ENCODE measurements at places on chromosomes 6 and 20.

DNA sequence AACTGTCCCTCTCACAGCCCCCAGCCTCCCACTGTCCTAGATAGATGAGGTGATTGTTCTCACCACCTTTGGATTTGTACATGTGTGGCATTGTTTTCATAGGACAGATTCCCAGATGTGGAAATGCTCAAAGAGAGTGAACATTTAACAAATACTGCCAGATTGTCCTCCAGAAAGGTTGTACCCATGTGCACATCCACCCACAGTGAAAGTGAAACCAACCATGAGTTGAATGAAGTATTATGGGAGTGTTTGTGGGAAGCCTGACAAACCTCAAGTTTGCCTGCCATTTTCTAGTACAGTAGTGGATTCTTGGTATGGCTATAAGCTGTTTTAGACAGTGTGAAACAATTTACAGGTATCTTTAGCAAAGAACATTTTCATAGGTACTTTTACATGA lies 42.7 kb downstream of the ANKRD6 start:
- DNase-seq, result peak; percentile 58

- no peak for DNase-seq
Measured at GRCh38 chr6:128807577-128807976, 75.4 kb upstream of the LAMA2 start.

- DNase-seq, result no peak
Measured at GRCh38 chr6:24967211-24967610, 31.5 kb upstream of the RIPOR2 start.

DNA sequence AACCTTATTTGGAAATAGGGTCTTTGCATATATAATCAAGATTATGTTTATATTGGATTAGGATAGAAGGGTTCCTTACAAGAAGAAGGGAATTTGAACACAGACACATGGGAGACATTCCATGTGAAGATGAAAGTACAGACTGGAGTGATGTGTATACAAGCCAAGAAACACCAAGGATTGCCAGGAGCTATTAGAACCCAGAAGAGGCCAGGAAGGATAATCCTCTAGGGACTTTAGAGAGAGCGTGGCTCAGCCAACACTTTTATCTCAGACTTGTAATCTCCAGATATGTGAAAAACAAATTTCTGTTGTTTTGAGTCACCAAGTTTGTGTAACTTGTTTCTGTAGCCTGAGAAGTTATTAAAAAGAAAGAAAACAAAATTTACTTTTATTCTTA lies 1173.9 kb upstream of the CITED2 start:
- DNase-seq, result no peak

- DNase-seq, result no peak
Measured at GRCh38 chr6:25312703-25313102, 33.5 kb downstream of the CARMIL1 start.

DNA sequence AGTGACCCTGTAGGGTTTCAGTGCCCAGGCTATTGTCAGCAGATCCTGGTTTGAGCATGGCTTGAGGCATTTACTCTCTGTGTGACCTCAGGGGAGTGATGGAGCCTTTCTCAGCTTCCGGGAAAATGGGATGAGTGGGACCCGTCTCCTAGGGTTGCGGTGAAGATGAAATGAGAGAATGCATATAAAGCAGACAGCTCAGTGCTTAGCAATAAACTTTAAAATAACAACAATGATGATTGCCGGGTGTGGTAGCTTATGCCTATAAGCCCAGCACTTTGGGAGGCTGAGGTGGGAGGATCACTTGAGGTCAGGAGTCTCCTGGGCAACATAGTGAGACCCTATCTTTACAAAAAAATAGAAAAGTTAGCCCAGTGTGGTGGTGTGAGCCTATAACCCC lies 106.0 kb upstream of the MTHFD1L start:
- DNase-seq, result no peak

GRCh38 chr20:22411627-22412450 lies 172.5 kb downstream of the FOXA2 start:
- DNase-seq, result peak; percentile 46

DNA sequence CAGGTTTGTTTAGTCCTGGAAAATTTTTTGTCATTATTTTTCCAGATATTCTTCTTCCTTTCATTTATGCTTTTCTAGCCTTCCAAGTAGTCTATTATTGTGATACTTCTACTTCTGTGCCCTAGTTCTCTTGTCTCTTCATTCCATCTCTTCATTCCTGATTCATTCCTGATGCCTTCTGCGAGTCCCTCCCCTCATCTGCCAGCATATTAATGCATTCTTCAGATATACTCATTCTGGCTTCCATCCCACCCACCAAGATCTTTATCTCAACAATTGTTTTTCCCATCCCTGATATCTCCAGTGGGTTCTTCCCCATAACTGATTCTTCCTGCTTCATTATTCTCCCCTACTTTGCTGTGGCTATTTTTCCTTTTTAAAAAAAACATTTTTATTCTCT lies 35.2 kb downstream of the ALDH5A1 start:
- no peak for DNase-seq

DNA sequence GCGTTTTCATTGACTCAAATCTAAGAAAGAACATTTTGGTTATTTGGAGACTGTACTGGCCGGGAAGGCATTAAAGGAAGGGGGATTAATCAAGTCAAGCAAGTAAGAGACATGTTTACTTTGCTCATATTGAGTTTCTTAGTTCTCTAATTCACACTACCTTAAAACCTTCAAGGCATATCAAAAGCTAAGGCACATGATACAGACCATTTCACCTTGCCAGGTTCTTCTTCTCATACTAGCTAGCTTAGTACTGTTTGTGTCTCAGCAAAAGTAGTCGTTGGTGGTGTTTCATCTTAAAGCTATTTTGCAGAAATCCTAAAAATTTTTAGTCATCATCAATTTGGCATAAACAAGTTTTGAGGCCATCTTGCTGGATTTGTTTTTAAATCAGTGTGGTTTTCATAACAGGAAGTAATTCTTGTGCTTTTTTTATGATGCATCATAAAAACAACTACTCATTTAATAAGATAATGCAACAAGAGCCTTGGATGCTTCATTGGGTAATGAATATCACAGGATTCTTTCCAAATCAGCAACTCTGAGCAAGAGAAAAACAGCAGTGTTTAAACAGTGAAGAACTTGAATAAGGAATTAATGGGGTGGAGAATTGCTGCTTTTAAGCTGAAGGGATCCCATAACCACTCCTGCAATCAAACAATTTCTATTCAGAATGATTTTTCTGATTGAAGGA lies 425.3 kb downstream of the EPM2A start:
- no peak for DNase-seq

DNA sequence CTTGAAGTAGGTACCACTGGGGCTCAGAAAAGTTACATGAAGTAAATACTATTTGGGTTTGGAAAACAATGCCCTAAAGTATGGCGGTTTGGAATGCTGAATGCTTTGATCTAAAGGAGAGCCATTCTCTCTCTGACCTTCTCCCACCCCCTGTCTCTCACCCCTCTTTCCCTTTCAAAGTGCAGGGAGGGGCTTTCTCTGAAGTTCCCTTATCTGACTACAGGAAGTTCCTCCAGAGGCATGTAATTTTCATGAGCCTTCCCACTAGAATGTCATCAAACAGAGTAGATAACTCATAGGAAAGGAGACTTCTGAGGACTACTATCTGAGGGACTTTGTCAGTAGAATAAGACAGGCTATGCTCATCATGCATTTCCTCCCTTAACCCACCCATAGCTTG lies 216.7 kb upstream of the PCSK2 start:
- no peak for DNase-seq

DNA sequence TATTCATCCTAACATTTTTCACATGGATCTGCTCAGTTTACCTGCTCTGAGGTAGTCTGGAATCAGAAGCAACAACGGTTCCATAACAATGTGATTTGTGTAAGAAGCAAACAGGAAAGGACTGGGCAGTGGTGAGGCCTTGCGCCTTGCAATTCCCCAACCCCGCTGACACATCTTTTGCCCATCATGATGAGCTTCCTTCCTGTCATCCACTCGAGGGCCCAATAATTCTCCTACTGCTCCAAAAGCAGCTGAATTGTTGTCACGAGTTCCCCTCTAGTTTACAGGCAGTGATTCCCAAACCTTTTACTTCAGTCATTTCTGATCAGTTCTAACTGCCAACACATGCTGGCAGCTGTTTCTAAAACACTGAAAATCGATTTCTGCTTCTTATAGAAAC lies 22.9 kb downstream of the STX7 start:
- DNase-seq, result no peak

DNA sequence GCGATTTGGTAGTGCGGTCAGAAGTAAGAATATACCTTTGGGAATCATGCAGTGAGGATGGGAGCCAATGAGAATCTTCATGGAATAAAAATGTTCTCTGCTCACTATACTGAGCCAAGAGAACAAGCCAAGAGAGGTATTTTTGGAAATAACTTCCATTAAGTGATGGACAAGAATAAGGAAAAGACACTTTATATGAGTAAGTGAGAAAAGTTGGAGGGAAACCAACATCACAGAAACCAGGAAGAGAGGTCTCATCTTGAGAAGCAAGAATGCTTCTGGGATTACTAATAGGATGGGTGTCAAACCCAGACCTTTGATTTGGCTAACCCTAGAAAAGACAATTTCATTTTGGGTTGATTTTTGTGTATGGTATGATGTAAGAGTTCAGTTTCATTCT lies 181.2 kb upstream of the JAG1 start:
- DNase-seq, result no peak

DNA sequence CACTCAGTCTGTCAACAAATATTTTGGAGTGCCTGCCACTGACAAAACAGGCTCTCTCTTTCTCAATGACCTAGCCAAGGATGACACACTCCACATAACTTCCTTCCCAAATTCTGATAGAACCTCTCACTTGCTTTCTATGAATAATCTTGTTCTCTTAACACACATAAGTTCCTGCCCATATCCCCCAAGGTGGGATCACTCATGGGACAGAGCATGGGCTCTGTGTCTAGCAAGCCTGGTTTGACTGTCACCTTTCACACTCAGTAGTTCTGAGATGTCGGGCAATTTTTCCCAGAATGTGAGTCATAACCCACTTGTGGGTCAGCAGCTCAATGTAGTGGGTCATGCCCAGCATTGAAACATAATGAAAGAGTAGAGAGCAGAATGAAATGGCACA lies 78.1 kb downstream of the LRFN2 start:
- no peak for DNase-seq

DNA sequence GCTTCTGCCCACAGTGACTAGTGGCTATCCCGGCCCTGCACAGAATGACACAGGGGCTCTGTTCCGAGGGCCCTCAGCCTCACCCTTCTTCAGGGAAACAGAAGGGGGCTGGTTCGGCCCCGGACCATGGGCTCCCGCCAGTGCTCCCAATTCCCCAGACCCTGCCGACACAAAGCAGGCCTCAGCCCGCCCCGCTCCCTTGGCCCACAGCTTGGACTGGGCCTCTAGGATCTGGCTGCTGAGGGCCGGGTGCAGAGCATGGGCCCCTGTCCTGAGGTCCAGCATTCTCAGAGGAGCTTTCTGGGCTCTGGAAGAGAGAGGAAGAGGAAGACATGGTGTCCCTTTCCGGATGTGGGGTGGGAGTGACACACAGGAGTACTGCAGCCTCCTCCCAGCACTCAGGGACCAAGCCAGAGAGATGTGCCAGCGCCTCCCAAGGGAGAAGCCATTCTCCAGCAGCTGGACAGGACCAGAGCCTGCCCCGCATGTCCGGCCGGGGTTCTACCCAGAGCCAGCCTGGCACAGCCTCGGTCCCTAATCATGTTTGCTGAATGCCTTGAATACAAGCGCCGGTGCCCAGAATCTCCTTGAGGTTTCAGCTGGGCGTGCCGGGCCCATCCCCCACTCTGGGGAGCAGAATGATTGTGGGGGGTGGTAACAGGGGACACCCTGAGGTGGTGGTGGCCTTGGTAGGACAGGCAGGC lies 23.9 kb downstream of the C20orf203 start:
- DNase-seq, result no peak

- peak; percentile 72 for DNase-seq
Measured at GRCh38 chr6:167932468-167933276, 64.8 kb upstream of the KIF25 start.

DNA sequence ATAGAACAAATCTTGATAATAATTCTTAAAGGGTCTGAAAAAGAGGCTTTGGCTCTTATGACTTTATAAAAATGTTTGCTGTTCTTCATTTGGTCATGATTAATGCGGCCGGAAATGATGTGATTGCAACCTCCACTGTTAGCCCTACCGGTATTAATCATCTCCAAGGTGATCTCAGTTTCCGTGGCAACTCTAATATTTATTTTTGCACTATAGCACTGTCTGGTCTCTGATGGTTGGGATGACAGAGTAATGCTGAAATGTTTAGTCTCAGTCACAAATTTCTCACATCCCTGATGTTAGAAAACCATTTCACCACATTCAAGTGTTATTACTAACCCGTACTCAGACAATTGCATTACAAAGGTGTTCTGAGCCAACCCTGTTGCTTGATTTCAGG lies 87.4 kb downstream of the TMEM200A start:
- no peak for DNase-seq

DNA sequence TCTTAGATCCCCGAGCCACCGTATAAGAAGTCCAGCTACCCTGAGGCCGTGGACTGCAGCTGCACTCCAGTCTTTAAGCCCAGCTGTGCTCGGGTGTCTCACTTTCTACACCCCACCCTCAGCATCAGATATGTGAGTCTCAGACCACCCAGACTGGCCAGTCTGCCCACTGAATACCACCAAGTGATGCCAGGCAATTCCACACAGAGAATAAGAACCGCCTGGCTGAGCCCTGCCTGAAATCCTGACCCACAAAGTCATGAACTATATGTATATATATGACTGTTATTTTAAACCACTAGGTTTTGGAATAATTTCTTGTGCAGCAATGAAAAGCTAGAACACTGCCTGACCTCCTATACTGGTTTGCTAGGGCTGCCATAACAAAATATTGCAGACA lies 106.7 kb downstream of the FOXF2 start:
- DNase-seq, result no peak

DNA sequence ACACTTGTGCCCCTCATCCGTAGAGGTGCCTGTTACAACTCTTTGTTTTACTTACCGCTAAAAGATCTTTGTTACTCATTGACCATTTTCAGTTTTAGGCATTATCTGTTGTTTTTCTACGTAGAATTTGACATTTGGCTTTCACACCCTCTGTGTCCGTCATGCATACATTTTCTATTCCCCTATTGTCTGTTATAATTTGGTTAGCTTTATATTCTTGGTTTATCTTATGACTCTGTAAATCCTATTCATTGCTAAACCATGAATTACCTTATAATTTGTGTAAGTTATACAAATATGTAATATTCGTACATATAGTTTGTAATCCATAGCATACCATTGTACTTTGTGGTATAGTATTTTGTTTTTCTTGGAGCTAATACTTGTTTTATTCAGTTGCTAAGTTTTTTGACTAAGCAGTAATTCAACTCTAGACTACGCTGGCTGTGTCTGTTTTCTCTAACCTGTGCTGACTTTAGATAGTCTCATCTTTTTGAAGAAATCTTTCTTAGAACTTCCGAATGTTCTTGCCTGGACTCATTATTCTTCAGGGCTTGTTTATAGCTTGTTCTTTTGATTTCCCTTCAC lies 21.8 kb downstream of the CDC5L start:
- DNase-seq, result no peak

GRCh38 chr20:15889514-15890256 lies 683.6 kb downstream of the KIF16B start:
- DNase-seq, result no peak

DNA sequence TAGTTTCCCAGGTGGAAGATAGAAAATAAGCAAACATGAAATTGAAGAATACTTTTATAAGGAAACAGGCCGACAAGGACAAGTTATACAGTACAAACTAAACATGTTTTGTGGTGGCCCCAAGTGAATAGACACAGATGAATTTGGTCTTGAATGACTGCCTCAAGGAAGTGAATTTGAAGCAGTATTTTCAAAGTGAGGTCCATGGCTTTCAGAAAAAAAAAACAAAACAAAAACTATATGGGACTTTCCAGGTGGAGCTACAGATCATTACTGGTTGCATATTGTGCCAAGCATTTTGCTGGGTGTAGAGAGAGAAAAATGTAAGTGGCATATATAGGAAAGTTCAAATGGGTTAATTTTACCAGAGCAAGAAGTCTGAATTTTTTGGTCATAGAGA lies 68.8 kb downstream of the CYB5R4 start:
- no peak for DNase-seq
